ENCODE measurements at places on chromosomes 2 and 18.

GRCh38 chr2:164812378-164812777, 29.2 kb downstream of the COBLL1 start:
- DNase-seq = no peak

- DNase-seq = no peak
These were observed 58.7 kb downstream of the C18orf54 start for GRCh38 chr18:54416436-54416835.

DNA sequence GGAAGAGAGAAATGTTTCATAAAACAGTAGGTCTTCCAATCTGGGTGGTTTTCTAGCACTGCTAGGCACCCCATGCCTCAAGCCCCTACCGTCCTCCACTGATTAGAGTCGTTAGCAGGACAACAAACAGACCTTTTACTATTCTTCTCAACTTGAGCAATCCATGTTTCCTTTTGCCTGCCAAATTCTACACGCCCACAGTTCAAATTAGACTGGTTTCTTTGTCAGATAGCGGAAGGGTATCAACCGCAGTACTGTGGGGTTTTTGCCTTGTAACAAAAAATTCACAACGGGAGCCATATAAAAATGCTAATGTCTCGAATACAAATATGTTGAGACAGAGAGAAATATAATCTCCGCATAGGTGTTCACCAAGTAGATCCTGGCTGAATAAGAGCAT, 59.9 kb downstream of the VIT start:
- DNase-seq = no peak

GRCh38 chr2:214774108-214774507, 35.4 kb downstream of the BARD1 start:
- DNase-seq = no peak

- no peak for DNase-seq
These were observed 149.8 kb downstream of the AGPS start for GRCh38 chr2:177542396-177542795.

DNA sequence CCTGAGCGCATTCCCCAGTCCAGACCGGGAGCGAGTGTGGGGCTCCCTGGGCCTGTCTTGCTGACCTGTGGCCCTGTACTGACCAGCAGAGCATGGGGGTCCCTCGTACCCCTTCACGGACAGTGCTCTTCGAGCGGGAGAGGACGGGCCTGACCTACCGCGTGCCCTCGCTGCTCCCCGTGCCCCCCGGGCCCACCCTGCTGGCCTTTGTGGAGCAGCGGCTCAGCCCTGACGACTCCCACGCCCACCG, 5.3 kb downstream of the NEU4 start:
- no peak for DNase-seq

Measured in NCI-H748 treated with DMSO at 0.1 percent for 48 hours (cell line).